Thoracic aorta (tissue), 2 donors: ENCODE measurements at places on chromosomes 1 and 21.
A peak's percentile ranks its signal among the peaks of the same experiment; 100 is the strongest.

DNA sequence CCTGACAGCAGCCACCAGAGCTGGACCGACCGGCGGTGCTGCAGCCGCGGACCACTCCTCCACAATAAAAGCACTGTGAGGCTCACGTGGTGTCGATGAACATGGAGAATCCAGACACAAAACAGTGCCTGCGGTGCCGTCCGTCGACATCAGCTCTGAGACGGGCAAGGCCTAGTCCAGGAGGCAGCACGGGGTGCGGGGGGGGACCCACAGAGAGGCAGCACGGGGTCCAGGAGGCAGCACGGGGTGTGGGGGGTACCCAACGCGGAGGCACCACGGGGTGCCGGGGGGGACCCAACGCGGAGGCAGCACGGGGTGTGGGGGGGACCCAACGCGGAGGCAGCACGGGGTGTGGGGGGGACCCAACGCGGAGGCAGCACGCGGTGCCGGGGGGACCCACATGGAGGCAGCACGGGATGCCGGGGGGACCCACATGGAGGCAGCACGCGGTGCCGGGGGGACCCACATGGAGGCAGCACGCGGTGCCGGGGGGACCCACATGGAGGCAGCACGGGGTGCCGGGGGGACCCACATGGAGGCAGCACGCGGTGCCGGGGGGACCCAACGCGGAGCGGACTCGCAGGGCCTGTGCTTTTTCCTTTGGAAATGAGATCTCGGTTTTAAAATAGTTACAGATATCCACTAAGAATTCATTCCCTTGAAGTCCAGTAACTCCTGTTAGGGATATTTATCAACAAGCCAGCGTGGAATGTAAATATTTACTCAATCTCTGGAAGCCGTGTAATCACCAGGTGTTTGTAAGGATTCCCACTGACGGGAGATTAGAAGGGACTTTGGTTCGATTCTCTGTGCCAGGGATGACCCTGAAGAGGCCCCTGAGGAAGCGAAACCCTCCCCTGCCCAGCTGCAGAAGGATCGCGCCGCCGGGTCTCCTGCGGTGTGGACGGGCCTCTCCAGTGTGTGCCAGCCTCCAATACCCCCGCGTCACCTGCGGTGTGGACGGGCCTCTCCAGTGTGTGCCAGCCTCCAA lies 52.1 kb downstream of the COL6A1 start:
- no peak for DNase-seq

GRCh38 chr21:25420831-25421230 lies 186.4 kb downstream of the MRPL39 start:
- no peak for DNase-seq

- DNase-seq, result no peak
These were observed 1.9 kb downstream of the YBX1 start for GRCh38 chr1:42684139-42684538.

GRCh38 chr1:224632921-224633321 lies 16.8 kb downstream of the CNIH3 start:
- no peak for DNase-seq

DNA sequence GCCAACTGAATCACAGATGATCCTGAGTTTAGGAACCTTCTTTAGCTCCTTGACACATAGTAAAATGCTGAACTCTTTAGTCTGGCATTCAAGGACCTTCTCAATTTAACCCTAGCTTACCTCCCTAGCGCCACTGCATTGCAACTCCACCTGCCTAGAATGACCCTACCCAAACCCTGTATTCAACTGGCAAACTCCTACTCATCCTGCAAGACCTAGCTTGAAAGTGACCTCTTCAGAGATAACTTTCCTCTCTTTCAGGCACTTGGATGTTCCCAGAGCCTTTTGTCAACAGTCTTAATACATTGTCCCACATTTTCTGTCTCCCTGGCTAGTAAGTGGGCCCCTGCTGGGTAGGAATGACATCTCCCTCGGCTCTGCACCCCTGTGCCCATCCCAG lies 19.7 kb downstream of the TRIM62 start:
- no peak for DNase-seq

DNA sequence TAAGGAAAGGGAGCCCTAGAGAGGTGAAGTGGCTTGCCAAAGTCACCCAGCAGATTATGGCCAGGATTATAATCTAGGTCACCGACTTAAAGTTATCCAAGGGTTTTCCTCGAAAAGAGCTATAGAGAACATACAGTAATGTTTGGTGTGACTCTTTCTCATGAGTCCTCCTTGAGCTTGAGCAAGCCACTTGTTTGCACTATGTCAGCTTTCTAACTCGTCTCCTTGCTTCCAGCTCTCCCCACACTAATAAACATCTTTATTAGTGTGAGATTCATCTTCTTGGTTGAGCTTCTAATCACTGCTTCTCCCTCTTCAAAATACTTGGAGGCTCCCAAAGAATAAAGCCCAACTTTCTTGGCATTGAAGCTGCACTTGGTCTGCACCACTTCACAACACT lies 390.0 kb upstream of the USP24 start:
- DNase-seq, result no peak

GRCh38 chr1:162695687-162696086 lies 63.4 kb downstream of the DDR2 start:
- DNase-seq, result no peak

DNA sequence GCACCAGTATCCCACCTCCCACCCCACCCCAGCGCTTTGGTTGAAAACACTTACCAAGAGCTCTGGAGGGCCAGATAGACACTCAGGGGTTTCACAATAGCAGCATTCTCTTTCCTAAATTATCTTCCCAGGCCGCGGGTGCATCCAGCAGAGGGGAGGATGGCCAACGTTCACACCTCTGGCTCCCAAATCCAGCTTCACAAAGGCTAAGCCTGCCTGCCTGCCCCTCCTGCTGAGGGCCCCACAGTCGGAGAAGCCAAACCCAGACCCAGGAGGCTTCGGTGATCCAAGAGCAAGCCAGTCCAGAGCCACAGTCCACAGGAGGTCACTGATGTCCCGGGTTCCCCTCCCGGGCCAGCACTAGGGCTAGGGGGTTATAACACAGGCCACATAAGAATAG lies 231.9 kb downstream of the TRABD2B start:
- no peak for DNase-seq

DNA sequence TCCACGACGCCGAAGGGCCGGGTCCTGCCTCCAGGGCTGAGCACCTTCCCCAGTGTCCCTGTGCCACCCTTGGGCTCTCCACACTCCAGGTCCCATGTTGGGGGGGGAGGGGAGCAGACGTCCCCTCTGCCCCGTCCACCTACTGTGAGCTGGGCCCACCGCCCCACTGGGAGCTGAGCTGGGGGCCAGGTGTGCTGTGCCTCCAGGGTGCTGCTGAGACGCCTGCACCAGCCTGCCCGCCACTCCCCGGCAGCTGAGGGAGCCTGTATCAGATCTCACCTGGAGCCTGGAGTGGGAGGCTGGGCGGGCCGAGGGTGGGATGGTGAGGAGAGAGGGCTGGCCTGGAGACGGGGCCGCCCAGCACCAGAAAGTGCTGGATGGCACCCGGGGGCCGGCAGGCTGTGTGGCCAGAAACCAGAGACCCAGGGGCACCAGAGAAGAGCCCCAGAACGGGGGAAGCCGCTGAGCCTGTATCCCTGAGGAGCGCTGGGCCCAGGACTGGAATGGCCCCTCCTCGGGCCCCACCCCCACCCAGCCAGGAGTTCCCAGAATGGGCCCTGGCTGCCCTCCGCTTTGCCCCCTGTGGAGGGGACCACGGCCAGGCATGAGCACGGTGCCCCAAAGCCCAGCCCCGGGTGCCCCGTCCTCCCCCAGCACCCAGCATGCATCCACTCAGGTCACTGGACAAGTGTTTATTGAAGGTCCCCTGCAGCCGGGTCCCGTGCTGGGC lies 3.4 kb downstream of the TNFRSF18 start:
- DNase-seq, result no peak

- no peak for DNase-seq
These were observed 2.0 kb downstream of the IFFO2 start for GRCh38 chr1:18954270-18955071.

- no peak for DNase-seq
These were observed 7.0 kb downstream of the GPA33 start for GRCh38 chr1:167083066-167083665.

- peak; percentile 73 for DNase-seq
These were observed 19.8 kb downstream of the NENF start for GRCh38 chr1:212452323-212453155.

GRCh38 chr1:39322431-39322830 lies 117.9 kb downstream of the MACF1 start:
- no peak for DNase-seq

DNA sequence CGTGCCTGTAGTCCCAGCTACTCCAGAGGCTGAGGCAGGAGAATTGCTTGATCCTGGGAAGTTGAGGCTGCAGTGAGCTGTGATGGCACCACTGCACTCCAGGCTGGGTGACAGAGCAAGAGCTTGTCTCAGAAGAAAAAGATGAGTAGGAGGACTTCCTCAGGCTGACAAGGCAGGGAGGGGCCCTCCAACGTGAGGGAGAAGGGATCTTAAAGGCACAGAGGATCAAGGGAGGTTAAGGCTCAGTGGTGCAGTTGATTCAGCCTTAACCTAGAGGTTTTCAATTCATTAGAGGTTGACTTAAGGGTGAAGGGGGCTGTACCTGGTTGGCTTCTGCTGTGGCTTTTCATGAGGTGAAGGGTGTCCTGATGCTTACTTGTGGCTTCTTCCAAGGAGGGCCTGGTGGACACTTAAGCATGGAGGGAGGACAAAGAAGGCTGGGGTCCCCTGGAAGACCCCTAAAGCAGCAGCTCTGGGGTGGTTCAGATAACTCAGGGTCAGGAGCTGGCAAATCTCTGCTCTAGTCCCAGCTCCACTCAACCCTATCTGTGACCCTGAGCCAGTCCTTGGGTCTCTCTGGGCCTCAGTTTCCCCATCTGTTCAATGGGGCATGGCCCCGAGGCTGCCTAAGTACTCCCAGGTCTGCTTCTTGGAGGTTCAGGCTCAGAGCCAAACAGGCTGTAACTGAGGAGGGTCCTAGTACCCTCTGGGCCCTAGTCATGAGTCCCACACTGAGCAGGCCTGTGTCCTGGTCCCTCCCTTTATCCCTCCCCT lies 6.3 kb downstream of the EXTL1 start:
- no peak for DNase-seq

- no peak for DNase-seq
These were observed 23.7 kb upstream of the TMCO2 start for GRCh38 chr1:40224040-40224439.

DNA sequence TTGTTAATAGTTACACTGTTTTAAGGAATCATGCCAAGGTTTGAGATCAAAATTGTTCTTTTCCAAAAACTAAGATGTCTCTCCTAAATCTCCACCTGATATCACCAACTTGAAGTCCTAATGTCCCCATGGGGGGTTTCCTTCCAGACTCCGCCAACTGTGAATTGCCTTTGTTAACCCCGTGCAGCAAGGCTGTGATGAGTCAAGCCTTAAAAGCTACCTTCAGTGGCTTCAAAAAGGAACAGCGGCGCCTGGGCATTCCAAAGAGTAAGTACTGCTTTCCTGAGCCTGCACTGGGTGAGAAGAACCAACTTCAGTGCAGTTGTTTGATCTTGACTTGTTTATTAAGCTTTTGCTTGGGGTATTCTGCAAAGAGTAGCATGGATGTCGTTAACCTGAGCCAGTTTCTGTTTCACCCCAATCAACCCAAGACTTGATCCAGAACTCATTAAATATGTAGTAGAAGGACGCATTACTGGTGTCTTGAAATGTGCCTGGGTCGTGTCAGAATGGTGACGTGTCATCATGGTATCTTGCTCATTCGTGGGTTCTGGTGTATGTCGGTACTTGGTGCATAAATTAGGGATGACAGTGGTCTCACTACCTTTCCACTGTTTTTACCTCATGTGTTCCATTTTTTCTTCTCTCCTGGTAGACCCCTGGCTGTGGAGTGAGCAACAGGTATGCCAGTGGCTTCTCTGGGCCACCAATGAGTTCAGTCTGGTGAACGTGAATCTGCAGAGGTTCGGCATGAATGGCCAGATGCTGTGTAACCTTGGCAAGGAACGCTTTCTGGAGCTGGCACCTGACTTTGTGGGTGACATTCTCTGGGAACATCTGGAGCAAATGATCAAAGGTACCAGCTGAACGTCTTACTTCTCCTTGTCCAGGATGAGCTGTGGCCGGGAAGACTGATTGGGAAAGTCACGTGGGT lies 8.7 kb downstream of the ETS2 start:
- DNase-seq, result no peak

GRCh38 chr1:17118268-17118667 lies 983 bp downstream of the PADI2 start:
- no peak for DNase-seq

- no peak for DNase-seq
These were observed 28.7 kb upstream of the ARTN start for GRCh38 chr1:43904660-43905551.

- peak; percentile 39 for DNase-seq
These were observed 36.1 kb downstream of the CCDC185 start for GRCh38 chr1:223429313-223429731.

DNA sequence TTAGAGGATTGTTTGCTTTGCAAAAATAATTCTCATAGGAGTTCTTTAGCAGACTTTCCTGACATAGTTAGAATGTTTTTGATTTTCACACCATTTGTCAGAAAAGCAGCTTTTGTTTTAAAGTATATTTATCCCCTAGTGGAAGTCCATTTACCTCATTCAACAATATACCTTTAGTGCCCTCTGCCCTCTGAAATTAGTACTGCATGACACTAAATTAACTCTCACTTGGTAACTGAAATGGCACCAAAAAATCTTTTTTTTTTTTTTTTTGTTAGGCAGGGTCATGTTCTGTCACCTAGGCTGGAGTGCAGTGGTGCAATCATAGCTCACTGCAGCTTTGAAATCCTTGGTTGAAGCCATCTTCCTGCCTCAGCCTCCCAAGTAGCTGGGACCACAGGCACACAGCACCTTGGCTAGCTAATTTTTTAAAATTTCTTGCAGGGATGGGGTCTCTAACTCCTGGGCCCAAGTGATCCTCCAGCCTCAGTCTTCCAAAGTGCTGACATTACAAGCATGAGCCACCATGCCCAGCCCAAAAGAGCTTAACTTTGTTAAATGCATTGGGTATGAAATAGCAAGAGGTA lies 13.6 kb downstream of the LRRC42 start:
- DNase-seq, result no peak

GRCh38 chr21:39661121-39661520 lies 48.4 kb downstream of the B3GALT5 start:
- no peak for DNase-seq

GRCh38 chr1:69777423-69777822 lies 209.7 kb downstream of the LRRC7 start:
- no peak for DNase-seq

- no peak for DNase-seq
These were observed 31.8 kb upstream of the PLD5 start for GRCh38 chr1:242556276-242556675.

GRCh38 chr1:115077984-115078330 lies 11.3 kb downstream of the TSPAN2 start:
- DNase-seq, result no peak

DNA sequence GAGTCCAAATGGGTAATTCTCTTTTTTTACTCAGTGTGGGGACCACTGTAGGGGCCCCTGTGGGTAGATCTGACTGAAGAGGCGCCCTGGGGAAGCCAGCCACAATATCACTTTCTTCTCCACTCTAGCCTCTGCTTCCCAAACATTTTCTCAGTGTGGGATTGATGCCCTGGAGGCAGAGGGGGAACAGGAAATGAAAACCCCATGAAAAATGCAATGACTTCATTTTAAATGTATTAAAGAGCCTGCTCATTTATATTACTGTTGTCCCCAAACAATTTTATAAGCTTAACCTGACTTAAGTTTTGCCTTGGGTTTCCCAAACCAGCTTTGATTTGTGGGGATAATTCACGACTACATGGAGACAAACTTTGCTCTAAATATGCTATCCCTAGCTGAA lies 181.9 kb downstream of the C1orf94 start:
- DNase-seq, result no peak

- DNase-seq, result no peak
These were observed 3.0 kb upstream of the SMYD2 start for GRCh38 chr1:214277704-214278635.

GRCh38 chr1:147773215-147773715 lies 12.9 kb upstream of the GJA5 start:
- DNase-seq, result no peak
